ENCODE measurements at places on chromosomes 1 and 21.

DNA sequence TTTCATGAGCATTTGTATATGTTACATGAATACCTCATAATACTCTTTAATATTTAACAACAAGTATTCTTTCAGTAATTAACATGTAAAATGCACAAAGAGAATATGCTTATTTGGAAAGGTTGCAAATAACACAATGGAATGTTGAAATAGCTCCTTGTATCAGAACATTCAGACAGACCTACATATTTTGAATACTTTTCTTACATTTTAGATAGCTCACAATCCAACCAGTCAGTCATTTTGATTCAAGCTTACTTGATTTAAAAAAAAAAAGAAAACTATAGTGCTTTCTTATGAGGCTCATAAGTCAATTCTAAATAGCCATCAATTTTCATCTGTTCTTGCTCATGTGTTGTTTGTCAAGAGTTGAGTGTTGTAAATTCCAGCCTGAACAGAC is 518.8 kb downstream of the ADGRL2 start:
- no peak for DNase-seq

DNA sequence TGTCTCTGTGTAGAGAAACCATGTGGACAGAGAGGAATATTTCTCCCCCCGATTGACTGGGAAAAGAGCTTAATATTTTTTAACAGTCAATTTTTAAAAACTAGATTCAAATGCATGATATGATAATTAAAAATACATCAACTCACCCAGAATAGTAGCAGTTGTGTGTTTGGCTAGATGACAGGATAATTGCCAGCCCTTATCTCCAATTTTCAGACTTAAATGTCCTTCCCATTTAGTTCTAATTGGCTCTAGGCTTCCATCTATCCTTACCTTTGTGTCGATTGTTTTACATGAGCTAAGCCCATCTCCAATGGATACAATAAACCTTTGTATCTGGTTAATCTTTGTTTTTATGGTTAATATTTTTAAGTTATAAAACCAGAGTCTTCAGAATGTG is 23.9 kb upstream of the KIAA0040 start:
- no peak for DNase-seq

DNA sequence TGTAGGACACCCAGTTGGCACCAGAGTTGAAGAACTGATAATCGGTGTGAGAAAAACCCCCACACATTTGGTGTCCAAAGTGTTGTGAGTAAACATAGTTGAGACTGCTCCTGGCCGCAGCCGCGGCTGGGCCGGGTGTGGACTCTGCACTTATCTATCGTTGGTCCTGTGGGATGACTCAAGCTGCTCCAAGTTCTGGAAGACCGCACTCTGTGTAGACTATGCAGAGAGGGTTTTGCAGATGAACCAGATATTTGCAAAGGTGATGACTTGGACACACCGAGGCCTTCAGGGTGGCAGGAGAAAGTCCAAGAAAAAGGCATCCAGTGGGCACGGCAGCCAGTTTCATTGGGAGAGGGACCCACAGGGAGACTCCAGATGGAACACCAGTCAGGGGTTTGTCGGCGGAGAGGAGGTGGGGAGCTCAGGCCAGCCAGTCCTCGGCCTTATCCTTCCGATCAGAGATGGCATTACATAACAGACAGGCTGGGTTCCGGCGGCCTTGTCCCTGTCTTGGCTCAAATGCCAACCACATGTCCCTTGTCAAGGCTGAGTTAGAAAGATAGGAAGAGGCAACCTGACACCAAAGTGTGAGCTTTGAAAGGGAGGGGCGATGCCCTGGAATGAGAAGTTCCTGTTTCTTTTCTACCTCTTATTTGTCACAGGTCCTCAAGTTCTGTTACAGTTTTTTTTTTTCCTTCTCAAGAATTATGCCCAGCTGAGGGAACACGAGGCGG is 21.1 kb downstream of the C2CD2 start:
- no peak for DNase-seq

DNA sequence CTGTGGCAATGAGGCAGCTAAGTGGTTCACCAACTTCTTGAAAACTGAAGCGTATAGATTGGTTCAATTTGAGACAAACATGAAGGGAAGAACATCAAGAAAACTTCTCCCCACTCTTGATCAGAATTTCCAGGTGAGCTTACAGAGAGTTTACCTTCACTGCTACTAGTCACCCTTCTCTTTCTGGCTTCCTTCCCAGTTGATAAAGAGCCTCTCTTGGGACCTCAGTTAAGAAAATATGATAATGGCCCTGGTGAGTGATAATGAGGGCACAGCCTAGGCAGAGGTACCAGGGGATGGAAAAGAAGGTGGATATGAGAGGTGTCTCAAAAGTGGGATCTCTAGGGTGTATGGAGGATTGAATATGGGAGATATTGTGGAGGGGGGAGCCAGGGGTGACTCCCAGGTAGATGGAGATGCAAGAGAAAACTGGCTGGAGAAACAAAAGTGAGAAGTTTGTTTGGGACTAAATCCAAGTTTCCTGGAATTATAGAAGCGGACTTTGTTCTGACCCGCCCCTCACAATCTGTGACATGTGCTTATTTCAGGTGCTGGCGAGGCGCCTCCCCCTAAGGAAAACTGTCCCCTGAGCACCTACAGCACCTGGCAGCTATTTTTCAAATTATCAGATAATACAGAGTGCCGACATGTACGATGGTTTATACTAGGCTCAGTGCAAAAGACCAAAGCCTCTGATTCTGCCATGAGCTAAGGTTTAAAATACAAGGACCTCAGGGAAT is 13.7 kb downstream of the MTARC2 start:
- no peak for DNase-seq

- no peak for DNase-seq
Measured at GRCh38 chr1:166133276-166133841, 33.4 kb downstream of the FAM78B start.

Measured in SW 1271 (cell line).